ENCODE measurements at places on chromosomes 3 and 15.

DNA sequence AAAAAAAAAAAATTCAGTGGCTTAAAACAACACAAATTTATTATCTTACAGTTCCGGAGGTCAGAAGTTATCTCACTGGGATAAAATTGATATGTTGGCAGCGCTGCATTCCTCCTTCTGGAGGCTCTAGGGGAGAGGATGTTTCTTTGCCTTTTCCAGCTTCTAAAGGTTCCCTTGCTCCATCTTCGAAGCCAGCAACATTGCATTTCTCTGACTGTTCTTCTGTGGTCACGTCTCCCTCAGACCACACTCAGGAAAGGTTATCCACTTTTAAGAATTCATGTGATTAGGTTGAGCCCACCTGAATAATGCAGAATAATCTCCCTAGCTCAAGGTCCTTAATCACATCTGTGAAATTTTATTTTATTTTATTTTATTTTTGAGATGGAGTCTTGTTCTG, 23.4 kb upstream of the ACAP2 start:
- no peak for DNase-seq

DNA sequence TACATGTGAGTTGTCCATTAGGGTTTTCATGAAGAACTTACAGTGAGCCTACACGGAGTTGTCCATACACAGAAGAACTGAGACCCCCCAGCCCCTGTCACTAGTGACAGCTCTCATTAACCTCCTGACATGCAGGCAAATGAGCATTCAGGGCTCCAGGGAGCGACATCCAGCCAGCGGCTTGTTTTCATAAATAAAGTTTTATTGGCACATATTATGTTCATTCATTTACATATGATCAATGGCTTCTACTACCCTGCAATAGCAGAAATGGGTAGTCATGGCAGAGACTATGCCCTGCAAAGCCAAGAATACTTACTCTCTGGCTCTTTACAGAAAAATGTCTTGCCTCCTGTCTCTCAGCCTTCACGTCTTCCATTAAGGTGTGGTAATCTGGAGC, 553.5 kb downstream of the EDEM1 start:
- no peak for DNase-seq

GRCh38 chr3:133476971-133477375, 77.1 kb downstream of the BFSP2 start:
- DNase-seq: no peak

GRCh38 chr3:85808755-85809154, 850.0 kb downstream of the CADM2 start:
- no peak for DNase-seq

DNA sequence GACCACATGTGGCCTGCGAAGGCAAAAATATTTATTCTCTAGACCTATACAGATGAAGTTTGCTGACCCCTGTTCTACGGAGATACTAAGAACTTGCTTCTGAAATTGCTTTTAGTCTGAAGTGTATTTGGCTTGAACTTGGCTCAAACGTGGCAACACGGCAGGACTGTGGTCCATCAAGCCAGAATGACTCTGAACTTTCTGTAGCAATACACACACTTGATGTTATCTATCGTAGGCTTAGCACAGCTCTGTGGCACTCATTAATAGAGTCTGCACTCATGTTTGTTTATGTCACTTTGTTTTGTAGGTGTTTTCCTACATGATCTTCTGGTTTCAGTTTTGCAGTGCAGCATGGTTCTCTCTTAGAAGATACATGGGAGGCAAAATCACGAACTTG, 298.1 kb downstream of the ADAMTS17 start:
- no peak for DNase-seq

DNA sequence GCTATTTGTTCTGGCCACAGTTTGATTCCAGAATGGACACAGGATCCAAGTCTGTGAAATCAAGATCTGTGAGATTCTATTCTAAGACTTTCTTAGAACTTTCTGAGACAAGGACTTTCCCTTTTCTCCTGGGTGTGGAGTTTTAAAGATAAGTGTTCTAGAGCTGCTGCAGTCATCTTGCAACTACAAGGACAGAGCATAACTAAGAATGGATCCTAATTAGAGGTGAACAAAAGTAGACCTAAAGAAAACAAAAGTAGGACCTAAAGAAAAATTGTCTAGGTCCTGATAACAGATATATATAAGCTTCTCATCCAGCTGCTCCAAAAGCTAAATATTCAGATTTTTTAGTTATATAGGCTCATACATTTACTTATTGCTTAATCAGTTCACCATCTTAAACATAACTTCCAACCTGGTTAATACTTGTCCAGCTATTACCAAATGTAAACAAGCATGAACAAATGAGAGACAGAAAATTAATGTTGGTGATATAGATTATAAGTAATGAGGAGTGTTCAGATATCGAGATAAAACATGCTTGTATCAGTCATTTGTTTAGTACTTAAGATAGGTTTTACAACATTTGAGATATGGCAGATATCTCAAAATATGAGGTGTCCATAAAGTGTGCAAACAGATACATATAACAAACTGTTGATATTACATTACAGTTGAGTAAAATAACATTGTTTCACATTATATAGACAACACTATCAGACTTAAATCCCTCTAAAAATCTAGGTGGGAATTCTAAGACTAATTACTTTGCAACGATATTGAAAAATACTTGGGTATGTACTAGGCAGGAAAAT, 75.1 kb downstream of the CD200 start:
- DNase-seq: no peak

DNA sequence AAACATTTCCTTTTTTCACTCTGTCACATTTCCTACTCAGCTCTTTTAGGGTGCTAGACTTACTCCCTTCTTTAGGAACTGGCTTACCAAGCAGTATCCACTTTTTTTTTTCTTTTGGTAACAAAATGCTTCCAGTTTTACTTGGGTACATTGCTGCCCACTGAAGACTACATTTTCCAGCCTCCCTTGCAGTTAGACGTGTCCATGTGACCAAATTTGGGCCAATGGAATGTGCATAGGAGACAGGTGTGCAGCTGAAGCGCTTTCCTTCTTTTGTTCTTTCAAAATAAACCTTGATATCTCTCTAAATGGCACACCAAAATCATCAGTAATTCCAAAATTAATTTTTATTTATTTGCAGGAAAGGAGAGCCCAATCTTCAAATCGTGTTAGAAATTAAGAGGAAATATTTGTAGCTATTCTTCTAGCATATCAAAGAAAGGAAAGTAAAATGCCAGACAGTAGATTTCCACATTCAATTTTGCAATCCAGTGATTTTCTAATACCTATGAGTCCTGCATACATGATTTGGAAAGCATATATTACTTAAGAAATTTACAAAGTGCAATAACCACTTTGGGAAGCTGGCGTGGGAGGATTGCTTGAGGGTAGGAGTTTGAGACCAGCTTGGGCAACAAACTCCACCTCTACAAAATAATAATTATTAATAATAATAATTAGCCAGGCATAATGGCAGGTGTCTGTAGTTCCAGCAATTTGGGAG, 422.0 kb upstream of the FRG2C start:
- DNase-seq: no peak

DNA sequence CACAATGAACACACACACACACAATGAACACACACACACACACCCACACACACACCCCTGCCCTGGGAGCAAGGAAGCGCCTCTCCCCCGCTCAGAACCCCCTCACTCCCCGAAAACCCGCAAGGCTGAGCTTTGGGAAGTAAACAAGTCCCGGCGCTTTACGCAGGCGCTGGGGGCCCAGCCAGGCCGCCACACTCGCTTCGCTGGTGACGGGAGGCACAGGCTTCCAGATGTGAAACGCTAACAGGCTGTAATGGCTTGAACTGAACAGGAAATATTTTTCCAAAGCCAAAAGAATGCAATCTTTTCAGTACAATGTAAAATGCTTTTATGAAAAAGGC, 122.7 kb upstream of the IGF1R start:
- no peak for DNase-seq

DNA sequence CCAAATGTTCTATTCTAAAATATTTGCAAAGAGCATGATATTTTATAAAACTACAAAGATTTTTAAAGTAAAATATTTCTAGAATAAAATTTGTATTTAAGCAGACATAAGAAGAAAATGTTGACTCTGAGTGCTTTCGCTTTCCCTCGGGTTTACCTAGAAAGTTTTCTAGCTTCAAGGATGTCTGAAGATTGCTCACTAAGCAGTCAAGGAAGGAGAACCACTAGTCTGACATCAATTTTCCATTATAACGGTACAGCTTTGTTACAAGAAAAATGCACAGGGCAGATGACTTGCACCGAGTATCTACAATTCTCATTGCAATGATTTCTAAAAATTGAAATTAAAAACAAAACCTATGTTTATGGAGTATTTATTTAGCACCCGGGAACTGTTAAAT, 14.2 kb downstream of the GPR15 start:
- DNase-seq: no peak

GRCh38 chr15:88913850-88914169, 631 bp upstream of the MFGE8 start:
- no peak for DNase-seq

GRCh38 chr3:136741063-136741462, 11.1 kb downstream of the STAG1 start:
- DNase-seq: no peak

GRCh38 chr15:51629612-51630011, 7.0 kb upstream of the DMXL2 start:
- DNase-seq: no peak

GRCh38 chr15:39381517-39381916, 199.4 kb upstream of the THBS1 start:
- no peak for DNase-seq

DNA sequence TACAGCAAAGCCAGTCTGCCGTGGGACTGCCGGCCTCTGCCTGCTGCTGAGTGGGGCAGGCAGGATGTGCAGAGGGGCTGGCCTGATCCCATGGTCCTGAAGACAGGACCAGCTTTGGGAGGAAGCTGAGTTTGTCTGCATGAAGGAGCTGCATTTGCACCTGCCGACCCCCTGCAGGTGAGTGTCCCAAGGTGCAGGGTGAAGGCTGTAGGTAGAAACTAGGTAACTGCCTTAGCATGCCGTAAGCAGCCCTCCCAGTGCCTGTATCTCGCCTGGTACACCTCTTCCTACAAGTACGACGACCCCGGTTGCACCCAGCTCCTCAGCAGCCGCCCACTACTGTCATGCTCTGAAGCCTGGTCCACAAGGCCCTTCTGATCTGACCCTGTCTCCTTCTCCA, 34.9 kb downstream of the AMOTL2 start:
- DNase-seq: no peak

- no peak for DNase-seq
Measured at GRCh38 chr3:38383156-38383875, 36.7 kb downstream of the XYLB start.

GRCh38 chr3:13135811-13136321, 62.6 kb upstream of the IQSEC1 start:
- no peak for DNase-seq

DNA sequence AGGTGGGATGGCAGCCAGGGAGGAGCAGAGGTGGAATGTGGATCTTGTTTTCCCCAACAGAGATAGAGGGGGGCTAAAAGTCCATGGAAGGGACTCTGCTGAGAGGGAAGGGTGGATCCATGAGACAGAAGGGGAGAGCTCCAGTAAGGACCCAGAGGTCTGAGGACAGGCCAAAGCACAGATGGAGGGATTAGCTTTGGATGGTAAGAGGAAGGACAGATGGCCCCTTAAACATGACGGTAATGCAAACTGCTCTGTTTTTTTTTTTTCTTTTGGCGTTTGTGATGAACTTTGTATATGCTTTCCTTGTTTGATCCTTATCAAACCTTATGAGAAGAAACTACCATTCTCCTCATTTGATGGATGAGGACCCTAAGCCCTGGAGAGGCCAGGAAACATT, 96.2 kb downstream of the IGF1R start:
- DNase-seq: no peak

DNA sequence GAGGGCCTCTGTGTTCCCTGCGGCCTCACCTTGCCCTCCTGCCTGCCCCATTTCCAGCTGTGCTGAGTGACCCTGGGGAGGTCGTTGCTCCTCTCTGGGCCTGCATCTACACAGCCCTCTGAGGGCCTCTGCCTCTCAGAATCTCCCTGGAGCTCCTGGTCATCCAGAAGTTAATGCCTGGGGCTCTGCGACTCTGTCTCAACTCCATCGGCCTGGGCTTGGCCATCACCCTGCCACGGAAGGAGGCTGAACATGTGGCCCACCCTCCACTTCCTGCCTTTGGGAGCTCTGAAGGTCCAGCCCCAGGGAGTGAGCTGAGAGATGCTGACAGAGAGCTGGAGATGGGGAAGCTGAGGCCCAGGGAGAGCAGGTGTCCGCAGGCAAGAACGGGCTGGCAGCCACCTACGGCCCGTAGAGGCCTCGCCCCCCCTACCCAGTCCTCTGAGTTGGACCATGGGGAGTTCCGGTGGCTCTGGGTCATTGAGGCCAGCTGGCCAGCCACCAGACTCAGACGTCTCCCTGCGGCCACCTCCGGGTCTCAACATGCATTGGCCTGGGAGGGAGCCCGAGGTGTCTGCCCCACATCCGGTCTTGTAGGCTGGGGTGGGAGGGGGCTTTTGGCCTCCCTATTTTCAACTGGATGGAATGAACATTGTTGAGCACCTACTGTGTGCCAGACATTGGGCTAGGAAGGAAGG, 34.2 kb downstream of the GRIP2 start:
- DNase-seq: no peak

All from stimulated activated naive CD4-positive, alpha-beta T cell treated with Interleukin-2 at 50 U/mL for 16 hours (primary cell).